Activated B cell treated with CpG ODN at 0.5 μM for 24 hours (primary cell): ENCODE measurements at places on chromosomes 11 and 22. TPM values are rescaled to one million over a fixed set of nuclear protein-coding genes. Genes with fewer than 3 reads are reported as not detected.

Gene BIK
- 2.6 TPM in 2 replicates for total RNA-seq

Gene OR9Q1
- not detected in 2 replicates for total RNA-seq

Gene NAALAD2
- not detected in 2 replicates for total RNA-seq

Gene FERMT3
- 154 and 169 TPM in 2 replicates for total RNA-seq

Gene OR10D3
- total RNA-seq = not detected in 2 replicates

Gene DAGLA
- not detected in 2 replicates for total RNA-seq

Gene KCNK4
- total RNA-seq = 0.24 and 0.44 TPM in 2 replicates

Gene FOLR2
- 0.67 and 0.76 TPM in 2 replicates for total RNA-seq

- H3K27me3 ChIP-seq = no peaks in the 10 kb centered on the region
- DNase-seq = no peak
- no peak overlapping the region for H3K4me3 ChIP-seq
- H3K4me1 ChIP-seq = peaks cover 12% of the 10 kb centered on the region
- no peaks in the 10 kb centered on the region for H3K36me3 ChIP-seq
- H3K27ac ChIP-seq = no peak overlapping the region
Measured at GRCh38 chr11:86230921-86231434, 13.6 kb upstream of the EED start.

GRCh38 chr11:71125150-71125549 lies 127.2 kb downstream of the SHANK2 start:
- H3K27me3 ChIP-seq = no peaks in the 10 kb centered on the region
- H3K4me1 ChIP-seq = no peaks in the 10 kb centered on the region
- H3K4me3 ChIP-seq = no peak overlapping the region
- no peaks in the 10 kb centered on the region for H3K36me3 ChIP-seq

- no peaks in the 10 kb centered on the region for H3K36me3 ChIP-seq
- H3K4me1 ChIP-seq = no peaks in the 10 kb centered on the region
- no peak for DNase-seq
- peaks cover 2% of the 10 kb centered on the region for H3K27me3 ChIP-seq
- no peak overlapping the region for H3K4me3 ChIP-seq
Measured at GRCh38 chr11:70805243-70805642, 406.9 kb downstream of the CTTN start.

- H3K27me3 ChIP-seq = peaks cover 22% of the 10 kb centered on the region
- DNase-seq = no peak
- H3K27ac ChIP-seq = no peak overlapping the region
- H3K4me3 ChIP-seq = no peak overlapping the region
Measured at GRCh38 chr11:18188796-18189195, 16.2 kb downstream of the MRGPRX4 start.

DNA sequence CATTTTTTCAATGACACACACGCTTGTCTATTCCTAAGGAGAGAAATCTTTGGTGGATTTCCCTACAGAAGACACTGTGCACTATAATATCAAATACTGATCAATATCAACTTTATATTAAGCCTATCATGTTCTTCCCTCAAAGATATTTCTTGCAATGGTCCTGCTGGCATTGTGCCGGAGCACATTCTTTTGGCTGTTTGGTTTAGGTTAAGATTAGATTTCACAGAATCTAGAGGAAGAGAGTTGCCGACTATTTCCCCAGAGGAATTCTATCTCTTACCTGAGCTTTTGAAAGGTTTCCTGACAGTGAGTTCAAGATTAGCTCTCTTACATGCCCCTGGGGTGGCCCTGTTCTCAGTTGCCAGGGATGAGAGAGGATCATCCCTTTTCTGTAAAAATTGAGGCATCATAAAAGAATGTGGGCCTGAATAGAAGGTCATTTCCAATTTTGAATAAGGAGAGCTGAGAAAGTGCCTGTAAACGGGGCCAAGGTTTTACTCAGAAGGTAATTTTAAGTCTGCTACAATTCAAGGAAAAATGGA lies 180.6 kb upstream of the ARHGAP20 start:
- H3K4me3 ChIP-seq = no peak overlapping the region
- no peaks in the 10 kb centered on the region for H3K36me3 ChIP-seq
- no peak for DNase-seq
- H3K27me3 ChIP-seq = no peaks in the 10 kb centered on the region
- no peak overlapping the region for H3K27ac ChIP-seq
- no peaks in the 10 kb centered on the region for H3K4me1 ChIP-seq

DNA sequence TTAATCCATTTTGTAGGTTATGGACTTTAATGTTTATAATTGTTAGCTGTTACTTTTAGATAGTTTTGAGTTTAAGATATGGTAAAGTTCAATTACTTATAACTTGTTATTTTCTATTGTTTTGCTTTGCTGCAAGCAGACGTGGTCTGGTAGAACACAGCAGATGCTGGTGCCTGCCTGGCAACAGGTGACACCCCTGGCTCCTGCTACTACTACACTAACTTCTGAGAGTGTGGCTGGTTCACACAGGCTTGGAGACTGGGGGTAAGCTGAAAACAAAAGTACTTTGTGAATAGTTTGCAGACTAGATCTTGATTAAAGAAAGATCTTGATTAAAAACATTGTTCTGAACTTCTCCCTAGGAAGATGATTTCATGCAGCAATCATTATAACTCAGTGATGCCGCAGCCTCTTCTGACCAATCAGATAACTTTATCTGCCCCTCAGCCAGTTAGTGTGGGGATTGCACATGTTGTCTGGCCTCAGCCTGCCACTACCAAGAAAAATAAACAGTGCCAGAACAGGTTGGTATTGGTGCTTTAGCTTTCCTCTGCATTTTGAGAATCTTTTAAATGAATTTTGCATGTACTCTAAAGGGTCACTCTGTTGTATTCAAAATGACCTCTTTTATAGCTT lies 90.4 kb downstream of the HIPK3 start:
- H3K4me1 ChIP-seq = peaks cover 24% of the 10 kb centered on the region
- H3K27ac ChIP-seq = peak overlapping the region; percentile 80
- no peak for DNase-seq
- peak overlapping the region; percentile 7 for H3K4me3 ChIP-seq
- H3K36me3 ChIP-seq = peaks cover 75% of the 10 kb centered on the region

DNA sequence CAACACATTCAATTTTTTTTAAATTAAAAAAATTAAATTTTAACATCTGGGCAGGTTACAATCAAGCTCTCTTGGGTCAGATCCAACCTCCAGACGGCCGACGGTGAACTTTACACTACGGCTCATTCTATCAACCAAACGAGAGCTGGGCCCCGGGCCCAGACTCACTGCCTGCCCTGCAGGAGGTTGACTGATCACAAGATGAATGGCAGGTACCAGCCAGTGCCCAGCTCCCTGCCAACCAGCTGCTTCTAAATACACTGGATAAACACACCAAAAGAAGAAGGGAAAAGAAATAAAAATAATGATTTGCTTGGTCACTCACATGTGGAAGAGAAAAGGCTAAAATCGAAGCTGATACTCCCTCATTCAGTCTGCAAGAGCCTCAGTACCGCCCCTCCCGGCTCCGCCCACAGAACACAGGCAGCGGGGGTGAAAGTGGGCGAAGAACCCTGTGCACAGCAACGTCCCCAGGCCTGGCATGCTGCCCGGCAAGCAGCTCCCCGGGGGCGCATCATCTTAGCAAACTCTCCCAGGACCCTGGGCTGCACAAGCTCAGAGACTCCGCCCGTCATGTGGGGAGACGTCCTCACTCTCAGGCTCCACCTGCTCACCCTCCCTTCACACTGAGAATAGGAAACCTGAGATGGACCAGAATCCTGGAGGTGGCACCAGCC lies 303.4 kb downstream of the SHANK2 start:
- H3K27ac ChIP-seq = no peak overlapping the region
- no peak for DNase-seq
- H3K36me3 ChIP-seq = no peaks in the 10 kb centered on the region
- H3K27me3 ChIP-seq = peaks cover 6% of the 10 kb centered on the region

- H3K36me3 ChIP-seq = no peaks in the 10 kb centered on the region
- H3K4me3 ChIP-seq = no peak overlapping the region
- H3K27ac ChIP-seq = no peak overlapping the region
- no peaks in the 10 kb centered on the region for H3K4me1 ChIP-seq
- DNase-seq = no peak
Measured at GRCh38 chr11:14793546-14793945, 98.5 kb downstream of the CYP2R1 start.

GRCh38 chr11:60918939-60919265 lies 4.9 kb downstream of the TMEM109 start:
- peak overlapping the region; percentile 60 for H3K4me3 ChIP-seq
- no peak for DNase-seq
- H3K27ac ChIP-seq = peak overlapping the region; percentile 82
- H3K36me3 ChIP-seq = peaks cover 67% of the 10 kb centered on the region
- no peaks in the 10 kb centered on the region for H3K27me3 ChIP-seq
- H3K4me1 ChIP-seq = peaks cover 61% of the 10 kb centered on the region

DNA sequence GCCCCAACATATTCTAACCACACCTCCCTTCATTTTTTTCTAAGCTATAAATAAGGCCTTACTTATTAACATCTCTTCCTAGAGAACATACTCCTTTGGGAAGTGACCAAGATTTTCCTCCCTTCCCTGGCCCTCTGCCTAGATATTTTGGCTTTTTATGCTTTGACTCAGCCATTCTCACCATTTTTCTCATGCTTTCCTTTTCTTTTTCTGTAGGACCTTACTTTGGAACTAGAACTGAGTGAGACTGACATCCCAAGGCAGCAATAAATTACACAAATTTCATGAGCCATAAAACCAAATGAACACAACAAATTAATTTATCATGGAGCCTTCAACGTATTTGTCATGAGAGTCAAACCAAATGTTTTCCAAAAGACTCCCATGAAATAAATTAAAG lies 142.7 kb upstream of the CTSC start:
- no peak for DNase-seq
- peaks cover 2% of the 10 kb centered on the region for H3K4me1 ChIP-seq
- no peaks in the 10 kb centered on the region for H3K36me3 ChIP-seq
- H3K27me3 ChIP-seq = no peaks in the 10 kb centered on the region
- no peak overlapping the region for H3K27ac ChIP-seq

GRCh38 chr11:120344302-120345004 lies 8.2 kb downstream of the ARHGEF12 start:
- H3K4me3 ChIP-seq = peak overlapping the region; percentile 21
- peak overlapping the region; percentile 30 for H3K27ac ChIP-seq
- peaks cover 41% of the 10 kb centered on the region for H3K4me1 ChIP-seq

GRCh38 chr11:17063171-17064002 lies 14.1 kb downstream of the RPS13 start:
- H3K27me3 ChIP-seq = no peaks in the 10 kb centered on the region
- no peak overlapping the region for H3K4me3 ChIP-seq
- H3K27ac ChIP-seq = no peak overlapping the region
- peak; percentile 39 for DNase-seq

DNA sequence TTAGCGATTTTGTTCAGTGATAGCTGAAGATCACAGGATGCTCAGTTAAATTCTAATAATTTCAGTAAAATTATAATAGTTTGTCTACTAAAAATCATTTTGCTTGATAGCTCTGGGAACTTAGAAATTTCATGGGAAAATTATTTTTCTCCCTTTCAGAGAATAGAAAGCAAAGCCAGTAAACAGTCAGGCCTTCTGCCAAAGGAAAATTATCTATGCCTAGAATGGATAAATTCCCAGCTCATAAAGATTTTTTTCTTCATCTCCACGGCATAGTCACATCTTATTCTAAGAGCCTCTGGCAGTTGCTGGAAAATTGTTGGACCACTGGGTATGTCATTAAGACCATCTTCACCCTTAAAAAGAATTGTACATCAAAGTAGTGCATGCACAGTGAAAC lies 169.6 kb upstream of the ANO3 start:
- no peak overlapping the region for H3K27ac ChIP-seq
- H3K4me3 ChIP-seq = no peak overlapping the region
- no peaks in the 10 kb centered on the region for H3K36me3 ChIP-seq
- no peaks in the 10 kb centered on the region for H3K4me1 ChIP-seq
- DNase-seq = no peak
- H3K27me3 ChIP-seq = no peaks in the 10 kb centered on the region

GRCh38 chr11:118820412-118821357 lies 29.7 kb upstream of the DDX6 start:
- peaks cover 73% of the 10 kb centered on the region for H3K4me1 ChIP-seq
- peak overlapping the region; percentile 77 for H3K4me3 ChIP-seq
- no peaks in the 10 kb centered on the region for H3K27me3 ChIP-seq
- peak overlapping the region; percentile 97 for H3K27ac ChIP-seq
- no peaks in the 10 kb centered on the region for H3K36me3 ChIP-seq

DNA sequence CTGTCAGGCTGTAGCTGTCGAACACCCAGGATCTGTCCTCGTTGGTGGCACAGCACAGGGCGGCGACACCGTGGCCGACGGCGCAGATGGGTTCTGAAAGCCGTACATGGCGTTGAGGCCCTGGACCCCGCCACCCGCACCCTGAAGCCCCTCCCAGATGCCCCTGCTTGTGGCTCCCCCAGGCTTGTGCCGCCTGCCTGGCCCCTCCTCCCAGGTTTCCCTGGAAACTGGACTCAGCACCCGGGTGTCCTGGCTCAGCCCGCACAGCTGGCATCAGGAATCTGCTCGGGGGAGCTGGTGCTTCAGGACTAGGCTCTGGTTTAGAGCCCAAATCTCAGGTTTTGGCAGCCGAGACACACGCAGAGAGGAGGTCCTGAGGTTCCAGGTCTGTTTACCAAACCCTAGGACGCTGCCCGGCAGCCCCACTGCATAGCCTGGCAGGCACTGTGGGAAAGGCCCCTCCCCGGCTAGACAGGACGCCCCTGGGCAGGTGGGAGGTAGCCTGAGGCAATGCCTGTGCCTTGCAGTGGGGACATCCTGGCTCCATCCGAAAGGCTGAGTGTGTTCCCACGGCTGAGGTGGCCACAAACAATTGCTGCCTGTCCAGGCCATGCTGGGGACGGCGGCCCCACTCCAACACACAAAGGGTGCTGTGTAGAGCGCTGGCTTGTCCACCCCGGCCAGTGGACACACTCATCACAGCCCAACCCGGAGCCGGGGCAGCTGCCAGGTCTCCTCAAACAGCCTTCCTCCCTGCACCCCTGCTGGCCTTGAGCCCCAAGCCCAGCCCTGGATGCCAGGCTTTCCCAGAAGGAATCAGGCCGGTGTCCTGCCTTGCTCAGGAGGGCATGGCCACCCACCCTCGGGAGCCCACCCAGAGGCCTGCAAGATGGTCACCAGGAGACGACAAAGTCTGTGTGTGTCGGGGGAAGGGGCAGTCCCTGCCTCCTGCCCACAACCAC lies 4.6 kb downstream of the GATD1 start:
- H3K27me3 ChIP-seq = no peaks in the 10 kb centered on the region
- peaks cover 11% of the 10 kb centered on the region for H3K4me1 ChIP-seq
- DNase-seq = no peak

DNA sequence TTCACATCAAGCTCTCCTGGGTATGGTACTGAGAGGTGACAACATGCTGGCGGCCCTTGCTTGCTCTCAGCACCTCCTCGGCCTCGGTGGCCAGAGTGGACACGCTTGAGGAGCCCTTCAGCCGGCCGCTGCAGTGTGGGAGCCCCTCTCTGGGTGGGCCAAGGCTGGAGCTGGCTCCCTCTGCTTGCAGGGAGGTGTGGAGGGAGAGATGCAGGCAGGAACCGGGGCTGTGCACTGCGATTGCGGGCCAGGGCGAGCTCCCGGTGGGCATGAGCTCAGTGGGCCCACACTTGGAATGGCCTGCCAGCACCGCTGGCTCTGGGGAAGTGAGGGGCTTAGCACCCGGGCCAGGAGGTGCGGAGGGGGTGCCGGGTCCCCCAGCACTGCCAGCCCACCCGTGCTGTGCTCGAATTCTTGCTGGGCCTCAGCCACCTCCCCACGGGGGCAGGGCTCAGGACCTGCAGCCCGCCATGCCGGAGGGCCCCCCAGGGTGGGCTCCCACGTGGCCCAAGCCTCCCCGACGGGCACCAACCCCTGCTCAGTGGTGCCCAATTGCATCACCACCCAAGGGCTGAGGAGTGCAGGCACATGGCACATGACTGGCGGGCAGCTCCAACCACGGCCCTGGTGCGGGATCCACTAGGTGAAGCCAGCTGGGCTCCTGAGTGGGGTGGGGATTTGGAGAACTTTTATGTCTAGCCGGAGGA lies 106.2 kb downstream of the RAB38 start:
- no peaks in the 10 kb centered on the region for H3K4me1 ChIP-seq
- no peak overlapping the region for H3K4me3 ChIP-seq
- H3K27me3 ChIP-seq = no peaks in the 10 kb centered on the region
- H3K36me3 ChIP-seq = no peaks in the 10 kb centered on the region
